ENCODE measurements at places on chromosomes 2 and 18. TPM values are rescaled to one million over a fixed set of nuclear protein-coding genes. Genes with fewer than 3 reads are reported as not detected.

GRCh38 chr2:190181123-190181669, 118.7 kb upstream of the MSTN start:
- DNase-seq, result no peak

GRCh38 chr2:230358305-230358704, 31.3 kb downstream of the SP140L start:
- DNase-seq, result no peak

DNA sequence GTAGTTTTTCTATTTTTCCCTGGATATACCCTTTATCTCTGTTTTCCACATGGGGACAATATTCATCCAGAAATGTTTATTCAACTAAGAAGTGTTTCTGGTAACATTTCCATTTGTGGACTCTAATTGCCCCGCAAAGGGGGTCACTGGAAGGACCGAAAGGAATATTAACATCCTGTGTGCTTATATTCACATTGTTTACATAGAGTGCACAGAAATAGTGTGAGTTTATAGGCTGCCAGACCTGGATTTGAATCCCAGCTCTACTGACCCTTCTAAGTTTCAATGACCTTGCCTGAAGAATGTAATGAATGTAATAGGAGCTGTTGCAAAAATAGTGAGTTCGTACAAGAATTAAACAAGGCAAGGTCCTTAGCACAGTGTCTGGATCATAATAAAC, 152.9 kb upstream of the NCKAP5 start:
- no peak for DNase-seq

GRCh38 chr2:3480352-3481010, 38.9 kb downstream of the ADI1 start:
- DNase-seq, result no peak

DNA sequence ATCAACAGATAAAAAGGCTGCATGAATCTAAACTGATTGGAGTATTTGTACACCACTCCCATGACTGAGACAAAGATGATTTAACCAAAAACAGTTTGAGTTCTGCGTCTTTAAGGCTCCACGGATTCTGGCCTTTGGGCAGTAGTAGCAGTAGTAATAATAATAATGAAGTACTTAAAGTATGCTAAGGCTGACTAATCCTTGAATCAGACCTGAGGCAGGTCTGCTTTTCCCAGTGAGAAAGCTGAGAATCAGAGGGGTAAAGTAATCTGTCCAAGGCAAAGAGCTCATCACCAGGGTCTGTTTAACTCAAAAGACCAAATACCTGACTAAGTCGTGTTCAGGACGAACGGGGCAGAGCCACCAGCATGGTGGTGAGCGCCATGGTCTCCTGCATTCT, 61.4 kb downstream of the ID2 start:
- no peak for DNase-seq

Gene KLHL30
- total RNA-seq, result 10.7 TPM

DNA sequence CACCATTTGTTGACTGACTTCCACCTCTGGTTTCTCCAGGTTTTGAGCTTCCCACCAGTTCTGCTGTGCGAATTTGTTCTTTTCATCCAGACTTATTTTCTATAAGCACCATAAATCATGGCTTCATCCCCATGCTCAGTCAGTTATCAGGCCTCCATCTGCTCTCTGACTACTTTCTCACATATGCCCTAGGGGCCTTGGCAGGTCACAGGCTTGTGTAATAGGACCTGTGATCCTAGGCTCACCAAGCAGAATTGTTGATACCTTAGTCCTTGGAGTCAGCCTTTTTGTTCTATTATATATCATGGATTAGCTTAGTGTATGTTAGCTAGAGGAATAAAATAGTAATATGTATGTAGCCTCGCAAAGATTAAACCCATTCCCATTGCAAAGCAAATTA, 284.2 kb upstream of the TANK start:
- no peak for DNase-seq

DNA sequence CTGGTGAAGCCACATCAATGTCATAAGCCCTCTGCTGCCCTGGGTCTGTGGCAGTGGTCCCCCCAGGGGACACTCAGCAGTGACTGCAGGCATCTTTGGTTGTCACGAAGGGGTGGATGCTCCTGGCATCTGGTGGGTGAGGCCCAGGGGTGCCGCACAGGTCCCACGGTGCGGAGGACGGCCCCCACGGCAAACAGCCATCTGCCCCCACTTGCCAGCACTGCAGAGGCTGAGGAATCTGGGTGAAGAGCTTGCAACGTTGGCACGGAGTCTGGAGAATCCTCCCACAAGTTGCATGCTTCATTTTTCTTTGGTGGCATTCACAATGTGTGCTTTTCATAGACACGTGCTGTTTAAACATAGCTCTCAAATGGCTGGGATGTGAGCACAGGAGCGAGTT, 105.1 kb upstream of the PXDN start:
- DNase-seq, result peak; percentile 38

DNA sequence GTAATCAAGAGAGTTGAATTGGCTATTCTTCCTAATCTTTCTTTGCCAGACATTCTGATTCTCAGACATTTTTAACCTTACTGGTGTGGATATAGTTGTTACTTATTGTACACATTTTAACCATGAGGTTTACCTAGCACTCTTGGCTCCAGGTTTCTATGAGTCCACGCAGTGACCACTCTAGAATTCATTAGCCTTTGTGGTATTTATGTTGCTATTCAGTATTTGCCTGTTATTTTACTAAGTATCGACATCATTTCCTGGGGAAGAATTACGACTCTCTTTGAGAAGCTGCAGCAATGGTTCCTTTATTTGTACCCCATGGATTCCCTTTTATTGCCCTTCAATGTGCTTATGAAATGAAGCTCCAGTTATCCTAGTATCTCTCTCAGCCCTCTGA, 120.7 kb downstream of the RDH14 start:
- DNase-seq, result no peak

DNA sequence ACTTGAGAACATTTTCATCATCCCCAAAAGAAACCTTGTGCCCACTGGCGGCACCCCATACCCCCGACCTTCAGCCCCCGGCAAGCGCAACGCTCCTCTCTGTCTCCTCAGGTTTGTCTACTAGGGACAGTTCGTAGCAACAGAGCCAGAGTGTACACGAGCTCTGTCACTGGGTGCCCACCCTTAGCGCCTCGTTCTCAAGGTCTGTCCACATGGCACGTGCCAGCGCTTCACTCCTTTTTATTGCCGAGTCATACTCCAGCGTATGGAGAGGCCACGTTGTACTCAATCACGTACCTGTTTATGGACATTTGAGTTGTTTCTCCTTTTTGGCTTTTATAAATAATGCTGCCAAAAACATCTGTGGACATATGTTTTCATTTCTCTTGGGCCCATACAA, 30.3 kb upstream of the GPC1 start:
- DNase-seq, result peak; percentile 44

Gene RUFY4
- not detected for total RNA-seq

GRCh38 chr2:168729455-168729854, 73.0 kb upstream of the NOSTRIN start:
- no peak for DNase-seq

Gene IL1R2
- total RNA-seq, result 27.0 TPM

DNA sequence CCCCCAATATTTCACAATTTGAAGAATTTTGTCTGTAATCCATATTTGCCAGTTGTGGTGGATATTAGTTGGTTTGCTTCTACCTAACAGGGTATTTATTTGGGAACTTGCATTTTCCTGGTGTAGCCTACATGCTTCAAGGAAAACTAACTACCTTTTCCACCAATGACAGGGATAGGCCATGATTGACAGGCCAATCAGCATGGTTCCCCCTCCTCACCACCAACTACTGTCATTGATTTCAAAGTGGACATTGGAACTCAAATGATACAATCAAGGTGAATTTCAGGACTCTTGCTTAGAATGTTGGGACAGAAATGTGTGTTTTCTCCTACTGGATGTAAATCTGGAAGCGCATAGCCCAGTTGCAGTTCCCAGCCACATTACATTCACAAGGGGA, 10.1 kb upstream of the TANC1 start:
- DNase-seq, result no peak

DNA sequence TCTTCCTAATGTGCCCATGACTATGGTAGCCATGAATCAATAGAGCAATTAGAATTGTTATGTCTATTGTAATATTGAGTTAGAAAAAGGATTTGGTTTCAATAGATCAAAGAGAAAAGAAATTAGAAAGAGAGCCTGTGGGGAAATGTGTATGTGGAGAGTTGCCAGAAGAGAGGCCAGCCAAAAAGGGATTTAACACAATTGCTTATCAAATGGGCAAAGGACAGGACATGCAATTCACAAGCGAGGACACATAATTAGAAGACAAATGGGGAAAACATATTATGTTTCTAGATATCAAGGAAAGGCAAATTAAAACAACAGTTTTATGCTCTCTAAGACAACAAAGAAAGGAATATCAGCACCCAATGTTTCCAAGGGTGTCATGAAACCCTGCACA, 403.2 kb upstream of the KLHL29 start:
- no peak for DNase-seq

Gene GIGYF2
- total RNA-seq, result 66.7 TPM

DNA sequence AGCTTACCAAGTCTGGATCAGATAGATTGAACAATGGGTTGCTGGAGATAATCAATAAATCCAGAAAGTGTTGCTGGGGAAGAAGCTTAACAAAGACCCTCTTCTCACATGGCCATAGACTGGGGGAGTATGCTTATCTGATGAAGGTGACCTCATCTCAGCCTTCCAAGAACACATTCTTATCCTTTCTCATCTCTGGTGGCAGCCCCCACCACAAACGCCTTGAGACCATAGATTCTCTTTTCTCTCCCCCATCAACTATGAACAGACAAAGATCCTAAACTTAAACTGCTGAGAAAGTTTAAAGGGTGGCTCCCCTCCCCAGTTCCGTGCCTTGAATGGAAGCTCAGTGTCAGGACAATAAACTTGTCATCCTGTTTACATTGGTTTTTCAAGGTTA, 428.7 kb upstream of the TRIB2 start:
- no peak for DNase-seq

- no peak for DNase-seq
Measured at GRCh38 chr18:66599190-66599589, 4.7 kb downstream of the CDH19 start.

GRCh38 chr2:204643326-204643725, 98.1 kb downstream of the PARD3B start:
- no peak for DNase-seq

GRCh38 chr2:126534478-126534877, 121.5 kb upstream of the GYPC start:
- DNase-seq, result no peak

Gene SYT4
- not detected for total RNA-seq

Gene CHRND
- not detected for total RNA-seq

Gene ALPI
- total RNA-seq, result not detected

DNA sequence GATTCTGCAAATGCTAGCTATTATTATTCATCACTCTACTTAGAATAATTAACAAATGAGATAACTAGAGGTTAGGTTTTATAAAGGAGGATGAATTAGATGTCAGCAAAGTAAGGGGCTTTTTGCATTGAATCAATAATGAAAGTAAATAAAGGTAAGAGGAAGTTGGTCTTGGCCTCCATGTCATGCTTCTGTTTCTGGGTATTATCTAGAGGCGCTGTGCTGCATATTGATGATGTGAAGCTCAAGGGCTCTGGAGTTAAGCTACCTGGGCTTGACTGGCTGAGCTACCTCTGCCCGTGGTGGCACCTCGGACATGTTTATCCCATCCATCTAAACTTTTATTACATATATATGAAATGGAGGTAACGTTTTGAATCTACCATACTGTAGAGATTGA, 350.9 kb downstream of the PARD3B start:
- DNase-seq, result no peak

DNA sequence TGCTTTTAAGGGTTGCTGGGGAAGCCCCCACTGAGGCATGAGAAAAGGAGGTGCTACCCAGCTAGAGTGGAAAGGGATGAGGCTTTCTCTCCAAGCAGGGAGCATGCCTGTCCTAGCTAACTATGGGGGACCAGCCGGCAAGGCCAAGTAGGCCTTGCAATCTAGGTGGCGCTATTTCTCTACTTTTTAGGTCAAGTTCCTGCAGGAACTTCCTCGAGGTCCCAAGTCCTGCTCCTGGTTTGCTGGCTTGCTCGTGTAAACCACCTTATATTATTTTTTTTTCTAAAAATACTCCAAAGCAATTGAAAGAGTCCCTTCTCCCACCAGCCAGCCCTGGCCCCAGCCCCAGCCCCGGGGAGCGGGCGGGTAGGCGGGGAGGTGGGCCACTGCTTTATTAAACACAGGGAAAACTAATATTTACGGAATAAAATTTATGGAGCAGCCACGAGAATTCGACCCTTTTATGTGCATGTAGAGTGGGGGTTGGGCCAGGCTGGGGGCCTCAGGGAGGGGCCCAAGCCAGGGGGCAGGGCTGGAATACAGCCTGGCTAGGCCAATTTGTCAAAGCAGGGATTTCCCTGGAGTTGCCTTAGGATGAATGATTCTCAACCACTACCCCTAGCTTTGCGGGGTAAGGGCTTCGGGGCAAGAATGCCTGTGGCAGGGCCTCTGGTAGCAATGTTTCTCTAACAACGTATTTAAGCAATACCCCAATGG, 12.8 kb upstream of the IHH start:
- peak; percentile 48 for DNase-seq

Gene DSC3
- 0.32 TPM for total RNA-seq

Gene ZC3H6
- 17.0 TPM for total RNA-seq

GRCh38 chr2:161136696-161137324, 23.4 kb upstream of the TANK start:
- DNase-seq, result no peak

DNA sequence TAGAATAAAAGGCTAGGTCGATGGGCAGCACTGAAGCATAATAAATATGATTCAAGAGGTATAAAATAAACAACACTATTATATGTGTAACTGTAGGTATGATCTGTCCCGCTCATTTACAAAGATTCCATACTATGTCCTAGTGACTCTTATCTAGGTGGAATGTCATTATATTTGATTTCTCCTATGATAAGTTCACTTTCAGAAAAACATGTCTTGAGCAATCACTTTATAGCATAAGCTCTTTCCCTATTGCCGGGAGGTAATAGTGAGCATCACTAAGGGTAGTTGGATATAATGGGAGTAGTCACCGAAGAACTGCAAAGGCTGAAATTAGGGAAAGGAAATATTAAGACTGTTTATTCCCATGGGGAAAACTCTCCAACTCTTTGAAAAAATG, 330.3 kb upstream of the THUMPD2 start:
- DNase-seq, result no peak

Gene THUMPD2
- 9.9 TPM for total RNA-seq

DNA sequence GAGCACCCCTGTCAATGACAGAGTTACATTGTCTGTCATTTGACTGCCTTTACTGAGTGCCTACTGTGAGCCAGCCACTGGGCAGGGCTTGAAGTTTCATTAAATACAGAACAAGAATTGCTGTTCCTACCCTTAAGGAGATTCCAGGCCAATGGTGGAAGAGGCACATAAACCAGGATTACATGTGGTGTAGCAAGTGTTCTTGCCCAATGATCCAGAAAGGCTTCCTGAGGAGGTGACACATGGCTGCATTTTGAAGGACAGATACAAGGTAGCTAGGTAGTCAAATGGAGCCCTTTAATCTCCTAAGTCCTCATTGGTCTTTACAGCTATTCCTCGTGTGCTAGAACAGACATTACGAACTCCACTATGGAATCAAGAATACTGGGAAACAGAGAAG, 312.7 kb downstream of the ETAA1 start:
- DNase-seq, result no peak

Measured in posterior vena cava (tissue), 2 donors.